ENCODE measurements at places on chromosomes 5 and 9.

DNA sequence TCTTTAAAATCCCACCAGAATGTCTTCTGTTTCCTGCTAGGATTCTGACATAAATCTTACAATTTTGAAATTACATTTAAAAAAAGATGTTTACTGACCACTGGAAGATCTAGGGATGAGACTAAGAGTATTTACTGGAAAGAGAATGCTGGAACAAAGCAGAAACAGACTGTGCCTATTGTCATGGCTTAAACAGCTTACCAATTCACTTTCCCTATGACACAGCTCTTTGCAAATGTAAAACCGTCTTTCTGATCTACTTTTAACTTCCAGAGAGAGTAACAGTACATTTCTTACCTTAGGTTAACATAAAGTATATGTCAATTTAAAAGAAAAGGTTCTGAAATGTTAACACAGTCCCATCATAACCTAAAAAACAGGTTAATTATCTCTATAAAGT is 10.7 kb downstream of the GIN1 start:
- no peak for DNase-seq

DNA sequence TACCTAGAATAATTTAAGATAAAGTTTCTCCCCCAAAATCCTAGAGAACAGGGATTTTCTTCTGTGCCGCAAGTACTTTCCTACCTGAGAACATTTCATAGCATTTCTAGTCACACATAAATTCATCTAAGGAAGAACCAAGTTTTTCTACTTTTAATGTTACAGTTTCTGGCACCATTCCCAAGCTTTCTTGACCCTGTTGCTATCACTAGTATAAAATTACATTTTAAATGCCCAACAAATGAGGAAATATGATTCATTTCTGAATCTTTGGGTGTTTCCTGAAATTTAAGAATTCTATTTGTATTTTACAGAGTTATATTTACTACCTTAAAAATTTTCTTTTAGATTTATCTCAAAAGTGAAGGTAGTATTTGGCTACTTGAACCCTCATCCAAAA is 137.8 kb downstream of the LPAR1 start:
- DNase-seq = no peak

DNA sequence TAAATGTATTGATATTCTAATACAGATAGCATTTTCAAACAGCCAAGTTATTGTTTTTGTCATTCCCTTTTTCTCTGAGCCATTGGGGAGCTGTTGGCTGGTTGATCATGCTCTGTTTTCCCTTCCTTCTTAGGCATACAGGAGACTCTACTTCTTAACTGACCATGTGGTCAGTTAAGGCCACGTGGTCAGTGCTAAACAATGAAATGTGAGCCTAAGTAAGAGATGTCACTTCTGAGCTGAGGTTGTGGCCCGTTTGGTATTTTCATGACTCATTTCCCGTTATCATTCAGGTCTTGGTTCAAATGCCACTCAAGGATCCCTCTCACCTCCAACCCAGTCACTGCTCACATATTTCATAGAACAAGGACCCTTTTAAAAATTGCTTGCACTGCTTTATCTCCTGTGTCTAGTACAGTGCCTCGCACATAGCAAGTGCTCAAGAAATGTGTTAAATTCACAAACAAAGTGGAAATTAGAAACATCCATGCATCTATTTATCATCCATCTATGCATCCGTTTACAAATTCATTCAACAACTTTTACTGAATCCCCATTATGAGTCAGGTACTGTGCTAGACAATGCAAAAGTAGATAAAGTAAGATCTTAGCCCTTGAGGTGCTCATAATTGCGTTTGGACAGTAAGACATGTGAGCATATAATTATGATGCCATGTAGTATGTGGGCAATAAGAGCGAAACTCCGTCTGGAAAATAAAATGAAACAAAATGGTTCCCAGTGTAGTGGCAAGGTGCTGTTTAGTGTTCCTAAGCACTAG is 50.7 kb downstream of the ARRDC3 start:
- peak; percentile 39 for DNase-seq

DNA sequence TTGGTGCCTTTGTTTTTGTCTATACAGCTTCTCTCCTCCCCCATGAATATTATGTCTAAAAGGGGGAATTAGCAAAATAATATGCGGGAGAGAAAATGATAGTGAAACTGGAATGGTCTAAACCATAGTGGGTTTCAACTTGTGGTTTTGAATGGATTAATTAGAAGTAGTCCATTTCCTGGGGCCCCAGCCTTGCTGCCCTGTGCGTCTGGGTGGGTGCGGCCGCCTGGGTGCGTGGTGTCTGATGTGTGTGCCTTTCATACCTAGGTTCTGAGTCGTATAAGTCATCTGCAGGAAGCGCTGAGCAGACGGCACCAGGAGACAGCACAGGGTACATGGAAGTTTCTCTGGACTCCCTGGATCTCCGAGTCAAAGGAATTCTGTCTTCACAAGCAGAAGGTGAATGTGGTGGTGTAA is 120.0 kb upstream of the CACNA1B start:
- DNase-seq = peak; percentile 78

GRCh38 chr5:98424681-98425450 is 348.6 kb upstream of the RGMB start:
- no peak for DNase-seq

- DNase-seq = no peak
Observed at GRCh38 chr9:87525546-87526303, 28.1 kb downstream of the DAPK1 start.

- DNase-seq = no peak
Observed at GRCh38 chr5:168401880-168402279, 84.4 kb upstream of the RARS1 start.

- no peak for DNase-seq
Observed at GRCh38 chr5:170403675-170404074, 14.5 kb upstream of the KCNMB1 start.

- DNase-seq = no peak
Observed at GRCh38 chr9:128787659-128788058, 606 bp downstream of the TBC1D13 start.

GRCh38 chr9:684054-684890 is 157.2 kb upstream of the DMRT1 start:
- no peak for DNase-seq

GRCh38 chr5:138230981-138231589 is 18.0 kb upstream of the CDC23 start:
- no peak for DNase-seq

- peak; percentile 42 for DNase-seq
Observed at GRCh38 chr5:115309751-115310370, 13.4 kb upstream of the CCDC112 start.

DNA sequence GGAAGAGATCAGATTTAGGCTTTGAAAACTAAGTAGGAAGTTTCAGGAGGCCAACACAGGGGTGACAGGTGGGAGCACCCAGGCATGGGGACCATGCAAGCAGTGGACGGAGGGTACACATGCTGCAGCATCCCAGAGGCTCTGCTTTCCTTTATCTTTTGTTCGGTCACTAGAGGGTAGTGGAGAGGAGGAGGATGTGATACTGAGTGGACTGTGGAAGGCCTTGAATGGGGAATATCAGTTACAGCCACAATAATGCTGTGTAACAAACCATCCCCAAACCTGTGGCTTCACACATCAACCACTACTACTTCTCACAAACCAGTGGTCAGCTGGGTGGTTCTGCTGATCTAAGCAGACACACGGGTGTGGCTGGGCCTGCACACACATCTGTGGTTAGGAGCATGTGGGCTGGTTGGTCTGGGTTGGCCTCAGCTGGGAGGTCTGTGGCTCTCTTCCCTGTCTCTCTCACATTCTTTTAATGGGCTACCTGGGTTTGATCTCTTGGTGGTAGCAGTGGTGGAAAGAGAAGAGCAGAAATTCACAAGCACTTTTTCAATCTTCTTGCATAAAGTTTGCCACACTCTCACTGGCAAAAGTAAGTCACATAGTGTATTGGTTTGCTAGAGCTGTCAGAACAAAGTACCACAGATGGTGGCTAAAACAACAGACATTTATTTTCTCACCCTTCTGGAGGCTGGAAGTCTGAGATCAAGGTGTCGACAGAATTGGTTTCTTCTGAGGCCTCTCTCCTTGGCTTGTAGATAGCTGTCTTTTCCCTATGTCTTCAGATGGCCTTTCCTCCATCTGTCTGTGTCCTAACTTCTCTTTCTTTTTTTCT is 238.7 kb downstream of the AGTPBP1 start:
- no peak for DNase-seq

GRCh38 chr5:17121776-17122175 is 95.7 kb upstream of the BASP1 start:
- DNase-seq = no peak

- DNase-seq = no peak
Observed at GRCh38 chr5:132446621-132447020, 44.0 kb downstream of the IRF1 start.

GRCh38 chr9:114291886-114292590 is 30.9 kb upstream of the ORM1 start:
- DNase-seq = no peak

DNA sequence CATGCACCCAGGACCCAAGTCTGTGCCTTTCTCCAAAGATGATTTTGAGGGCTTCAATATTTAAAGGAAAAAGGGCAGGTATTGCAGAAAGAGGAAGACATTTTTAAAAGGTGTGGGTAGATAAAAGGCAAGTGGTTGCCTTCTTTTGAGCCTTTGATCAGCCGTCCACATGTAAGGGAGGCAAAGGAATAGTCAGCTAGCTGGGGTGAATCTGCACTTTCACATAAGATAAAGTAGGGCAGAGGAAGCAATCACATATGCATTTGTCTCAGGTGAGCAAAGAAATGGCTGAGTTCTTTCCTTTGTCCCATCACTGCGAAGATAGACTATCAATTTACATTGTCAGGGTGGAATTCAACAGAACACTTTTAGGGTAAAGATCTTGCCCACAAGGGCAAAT is 19.9 kb downstream of the MGAT1 start:
- no peak for DNase-seq

- no peak for DNase-seq
Observed at GRCh38 chr5:133246376-133247150, 194.8 kb downstream of the HSPA4 start.

DNA sequence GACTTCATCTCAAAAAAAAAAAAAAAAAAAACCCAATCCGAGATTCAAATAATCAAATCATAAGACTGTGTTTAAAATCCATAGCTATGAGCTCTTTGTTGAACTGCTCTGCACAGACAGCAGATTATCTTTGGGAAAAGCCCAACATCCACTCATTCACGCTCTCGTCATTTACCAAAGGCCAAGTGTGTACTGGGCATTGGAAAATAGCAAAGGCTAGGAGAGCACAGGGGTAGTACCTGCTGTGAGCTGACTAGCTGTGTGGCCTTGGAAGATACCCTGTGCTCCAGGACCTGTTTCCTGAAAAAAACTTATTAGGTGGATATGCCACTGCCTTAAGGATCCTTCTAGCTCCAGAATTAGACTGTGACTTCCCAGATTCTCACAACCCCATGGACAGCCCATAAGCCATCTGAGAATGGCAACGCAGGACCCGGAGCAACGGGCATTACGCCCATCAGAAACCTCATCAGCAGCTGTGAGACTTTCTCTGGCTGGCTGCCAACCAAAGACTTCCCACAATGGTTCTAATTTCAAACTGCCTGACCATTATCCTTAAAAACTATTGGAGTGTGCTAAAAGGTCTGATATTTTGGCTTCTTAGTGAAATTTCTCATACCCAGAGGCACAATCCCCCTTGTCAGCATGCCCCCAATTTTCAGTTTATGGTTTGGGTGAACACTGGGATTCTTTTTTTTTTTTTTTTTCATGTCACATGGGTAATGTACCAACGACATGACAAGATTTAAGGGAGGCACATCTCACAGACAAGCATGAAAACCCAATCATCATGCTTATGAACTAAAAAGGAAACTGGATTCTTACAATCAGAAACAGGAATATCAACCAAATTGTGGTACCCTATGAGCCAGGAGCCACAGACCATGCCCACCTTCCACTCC is 16.8 kb downstream of the SERINC5 start:
- DNase-seq = no peak

GRCh38 chr5:75140277-75140676 is 87.9 kb upstream of the GCNT4 start:
- DNase-seq = no peak

- DNase-seq = no peak
Observed at GRCh38 chr9:128861501-128861900, 20.2 kb downstream of the KYAT1 start.

DNA sequence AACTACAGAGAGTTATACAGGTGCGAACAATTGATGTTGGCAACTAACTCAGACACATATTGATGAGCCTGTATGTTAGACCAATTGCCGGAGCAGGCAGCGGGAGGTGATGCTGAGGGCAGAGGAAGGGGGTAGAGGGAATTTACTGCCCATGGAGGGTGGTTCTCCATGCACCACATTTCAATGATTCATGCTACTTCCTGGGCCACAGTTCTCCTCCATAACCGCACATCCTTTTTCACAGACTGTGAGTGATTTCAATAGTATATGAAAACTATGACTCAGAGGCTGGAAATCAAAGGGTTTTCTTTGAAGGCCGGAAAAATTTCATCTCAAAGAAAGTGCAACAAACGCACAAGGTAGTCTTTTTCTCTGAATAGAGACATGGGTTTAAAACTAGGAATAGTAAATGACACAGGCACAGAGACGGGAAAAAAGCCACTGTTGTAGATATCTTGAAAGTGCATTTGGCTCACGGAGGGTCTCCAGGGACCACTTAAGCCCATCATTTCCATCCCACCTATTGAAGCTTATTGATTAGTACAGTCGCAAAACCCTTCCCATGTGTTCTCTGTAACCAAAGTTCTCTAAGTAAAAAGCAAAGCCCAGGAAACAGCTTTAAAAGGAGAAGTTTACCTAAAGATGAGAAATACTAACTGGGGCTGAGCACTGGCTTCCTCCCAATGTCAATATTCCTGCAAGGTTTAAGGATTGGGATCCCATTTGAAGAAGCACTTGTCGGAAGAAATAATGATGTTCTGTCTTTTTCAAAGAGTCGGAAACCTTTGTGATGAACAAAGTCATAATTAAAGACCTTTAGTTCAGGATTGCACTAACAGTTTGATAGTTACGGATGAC is 28.0 kb upstream of the ADAM19 start:
- peak; percentile 90 for DNase-seq

GRCh38 chr5:149859746-149860145 is 84.8 kb downstream of the PDE6A start:
- DNase-seq = no peak

GRCh38 chr9:136659861-136660784 is 2.6 kb upstream of the EGFL7 start:
- DNase-seq = no peak

- DNase-seq = no peak
Observed at GRCh38 chr5:164959761-164960160, 1454.3 kb downstream of the MAT2B start.

GRCh38 chr5:10321882-10322281 is 14.2 kb upstream of the CMBL start:
- no peak for DNase-seq

- DNase-seq = no peak
Observed at GRCh38 chr9:1034271-1034670, 15.9 kb upstream of the DMRT2 start.

GRCh38 chr9:125521462-125522327 is 185.3 kb downstream of the MAPKAP1 start:
- DNase-seq = peak; percentile 42

DNA sequence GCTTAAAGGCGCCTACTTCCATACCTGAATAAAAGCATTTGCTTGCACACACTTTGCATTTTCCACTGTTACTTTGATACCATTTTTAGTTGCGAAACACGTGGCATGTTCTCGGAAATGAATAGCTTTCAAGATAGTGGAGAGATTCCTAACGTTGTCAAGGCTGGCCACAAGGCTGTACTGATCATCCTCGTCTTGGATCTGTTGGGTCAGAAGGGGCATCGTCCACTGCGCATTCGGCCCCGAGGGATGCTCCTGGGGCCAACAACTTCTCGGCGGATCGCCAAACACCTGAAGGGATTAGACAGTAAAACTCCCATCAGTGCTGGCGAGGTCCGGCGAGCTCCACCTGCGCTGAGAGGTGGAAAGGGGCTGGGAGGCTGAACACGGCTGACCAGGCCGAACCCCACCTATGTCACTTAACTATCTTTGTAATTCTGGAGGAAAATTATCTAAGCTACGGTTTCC is 599 bp downstream of the RAD1 start:
- DNase-seq = peak; percentile 5
